Spinal cord (tissue), 10 donors: ENCODE measurements at places on chromosomes 2 and 18.

- no peak for DNase-seq
Observed at GRCh38 chr2:46651363-46652099, 172.2 kb downstream of the TMEM247 start.

GRCh38 chr2:207103132-207103531 lies 62.6 kb downstream of the KLF7 start:
- DNase-seq = no peak

DNA sequence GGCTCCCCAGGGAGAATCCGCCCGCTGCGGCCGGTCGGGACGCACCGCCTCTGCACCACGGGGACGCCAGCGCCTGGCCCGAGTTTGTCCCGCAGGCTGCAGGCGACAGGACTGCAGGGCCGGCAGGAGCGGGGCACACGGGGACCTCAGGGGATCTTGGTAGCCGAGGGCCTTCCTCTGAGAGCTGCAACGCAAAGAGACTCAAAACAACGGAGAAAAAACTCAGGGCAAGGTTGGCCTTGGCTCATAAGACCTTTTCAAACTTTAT lies 79.7 kb downstream of the ARHGEF4 start:
- no peak for DNase-seq

DNA sequence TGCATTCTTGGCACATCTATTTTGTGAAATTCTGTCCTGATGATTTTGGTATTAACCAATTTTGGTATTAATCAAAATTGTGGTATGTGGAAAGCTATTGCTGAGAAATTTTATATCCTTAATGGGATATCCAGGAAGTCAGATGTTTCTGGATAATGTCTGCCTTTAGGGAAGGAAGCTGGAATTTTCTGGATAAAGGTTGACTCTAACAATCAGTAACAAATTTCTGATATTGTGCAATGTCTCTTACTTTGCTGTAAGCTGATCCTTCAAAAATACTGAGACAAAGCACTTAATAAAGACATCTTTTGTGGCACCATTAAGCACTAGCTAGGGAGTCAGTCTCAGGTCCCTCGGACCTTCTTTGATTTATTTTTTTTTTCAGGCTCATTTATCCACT lies 100.8 kb upstream of the UGP2 start:
- DNase-seq = no peak

DNA sequence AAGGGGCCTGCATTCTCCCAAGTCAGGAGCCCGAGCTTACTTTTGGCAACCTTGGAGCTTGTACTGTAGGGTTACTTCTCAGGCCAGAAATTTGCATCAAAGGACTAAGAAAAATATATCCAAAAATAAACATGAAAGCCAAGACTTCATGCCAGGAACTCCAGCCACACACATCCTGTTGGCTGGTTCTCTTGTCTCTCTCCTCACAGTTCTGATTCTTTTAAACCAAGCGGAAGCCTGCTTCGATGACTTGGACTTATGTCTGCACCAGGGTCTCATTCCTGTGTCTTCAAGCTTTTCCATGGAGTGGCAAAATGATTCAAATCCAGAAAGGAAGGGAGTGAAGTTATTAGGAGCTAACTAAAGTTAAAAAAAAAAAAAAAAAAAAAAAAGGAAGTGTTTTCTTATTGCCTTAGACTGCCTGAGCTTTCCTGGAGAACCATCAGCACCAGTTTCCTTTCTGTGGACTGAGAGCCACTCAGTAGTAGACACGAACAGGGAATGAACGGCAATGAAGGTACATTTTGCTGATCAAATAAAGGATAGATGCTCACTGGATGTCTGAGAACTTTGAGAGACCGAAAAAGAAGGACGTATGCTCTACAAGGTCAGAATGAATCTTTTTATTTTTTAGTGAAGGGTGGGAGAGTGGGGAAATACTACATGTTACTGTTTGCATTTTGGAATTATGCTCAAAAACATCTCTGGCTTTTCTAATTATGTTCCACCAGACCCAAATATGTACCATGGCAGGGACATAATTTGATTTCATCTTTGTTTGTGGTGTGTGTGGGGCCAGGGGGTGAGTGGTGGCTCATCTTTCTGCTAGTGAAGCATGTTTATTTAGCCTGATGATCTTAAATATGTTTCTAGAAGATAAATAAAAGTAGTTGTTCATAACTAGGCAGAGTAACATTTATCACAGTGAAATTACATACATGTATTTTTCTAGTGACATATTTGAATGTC lies 86.0 kb downstream of the RAPGEF4 start:
- DNase-seq = no peak

- DNase-seq = no peak
Observed at GRCh38 chr2:105904938-105905337, 160.2 kb downstream of the NCK2 start.

GRCh38 chr2:67840460-67841068 lies 222.2 kb downstream of the C1D start:
- peak; percentile 58 for DNase-seq

GRCh38 chr2:20113004-20113796 lies 61.8 kb upstream of the LAPTM4A start:
- no peak for DNase-seq

GRCh38 chr18:48125724-48126123 lies 195.3 kb upstream of the SMAD2 start:
- DNase-seq = no peak

DNA sequence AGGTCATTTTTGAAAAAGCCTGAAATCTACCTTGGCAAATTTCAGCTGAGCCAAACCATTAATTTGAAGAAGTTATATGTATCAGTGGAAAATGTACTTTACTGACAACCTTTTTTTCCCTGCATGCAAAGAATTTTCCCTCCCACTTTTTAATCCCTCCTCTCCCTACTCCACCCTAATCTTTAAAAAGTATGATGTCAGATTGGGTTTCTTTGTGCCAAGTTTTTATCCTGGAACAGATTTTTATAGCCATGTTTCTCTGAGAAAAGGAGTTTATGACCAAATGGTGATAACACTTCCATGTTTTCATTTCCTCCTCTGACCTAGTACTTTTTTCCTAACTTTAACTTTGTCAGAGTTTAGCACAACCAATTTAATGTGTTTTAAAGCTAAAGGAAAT lies 250.3 kb upstream of the FOSL2 start:
- DNase-seq = no peak

DNA sequence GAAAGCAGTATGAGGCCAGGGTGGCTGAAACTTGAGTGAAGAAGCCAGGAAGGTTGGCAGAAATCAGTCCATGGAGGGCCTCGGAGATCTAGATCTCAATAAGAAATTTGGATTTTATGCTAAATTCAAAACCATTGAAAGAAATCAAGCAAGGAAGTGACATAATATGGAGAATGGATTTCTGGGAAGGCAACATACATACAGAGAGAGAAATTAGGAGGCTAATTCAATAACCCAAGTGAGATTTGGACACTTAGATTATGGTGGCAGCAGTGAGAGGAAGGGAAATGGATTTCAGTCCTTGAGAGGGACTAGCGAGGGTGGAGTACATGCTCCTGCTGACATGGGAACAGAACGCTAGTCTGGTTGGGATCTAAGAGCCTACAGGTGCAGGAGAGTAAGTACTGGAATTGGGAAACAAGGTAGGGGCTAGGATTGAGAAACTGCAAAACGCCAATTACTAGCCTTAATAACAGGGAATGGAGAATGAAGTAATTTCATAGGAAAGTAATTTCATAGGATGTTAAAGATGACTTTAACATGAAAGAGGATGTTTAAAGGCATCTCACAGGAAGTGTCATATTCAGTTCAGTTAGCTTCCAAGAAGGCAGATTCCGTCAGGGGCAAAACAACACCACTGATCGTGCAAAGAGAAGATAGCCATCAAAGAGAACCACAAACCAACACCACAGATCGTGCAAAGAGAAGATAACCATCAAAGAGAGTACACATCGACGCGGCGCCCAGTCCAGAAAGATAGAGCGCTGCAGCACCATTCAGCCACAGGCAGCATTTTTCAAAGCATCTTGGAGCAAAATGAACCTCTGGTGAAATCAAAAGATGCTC lies 27.2 kb downstream of the CDKL4 start:
- DNase-seq = no peak

GRCh38 chr2:234273887-234274584 lies 222.8 kb downstream of the ARL4C start:
- DNase-seq = no peak

- no peak for DNase-seq
Observed at GRCh38 chr2:165777522-165778186, 16.4 kb downstream of the GALNT3 start.
